ENCODE measurements at places on chromosomes 13 and 19. TPM values are rescaled to one million over a fixed set of nuclear protein-coding genes. Genes with fewer than 3 reads are reported as not detected.
A peak's percentile ranks its signal among the peaks of the same experiment; 100 is the strongest.

DNA sequence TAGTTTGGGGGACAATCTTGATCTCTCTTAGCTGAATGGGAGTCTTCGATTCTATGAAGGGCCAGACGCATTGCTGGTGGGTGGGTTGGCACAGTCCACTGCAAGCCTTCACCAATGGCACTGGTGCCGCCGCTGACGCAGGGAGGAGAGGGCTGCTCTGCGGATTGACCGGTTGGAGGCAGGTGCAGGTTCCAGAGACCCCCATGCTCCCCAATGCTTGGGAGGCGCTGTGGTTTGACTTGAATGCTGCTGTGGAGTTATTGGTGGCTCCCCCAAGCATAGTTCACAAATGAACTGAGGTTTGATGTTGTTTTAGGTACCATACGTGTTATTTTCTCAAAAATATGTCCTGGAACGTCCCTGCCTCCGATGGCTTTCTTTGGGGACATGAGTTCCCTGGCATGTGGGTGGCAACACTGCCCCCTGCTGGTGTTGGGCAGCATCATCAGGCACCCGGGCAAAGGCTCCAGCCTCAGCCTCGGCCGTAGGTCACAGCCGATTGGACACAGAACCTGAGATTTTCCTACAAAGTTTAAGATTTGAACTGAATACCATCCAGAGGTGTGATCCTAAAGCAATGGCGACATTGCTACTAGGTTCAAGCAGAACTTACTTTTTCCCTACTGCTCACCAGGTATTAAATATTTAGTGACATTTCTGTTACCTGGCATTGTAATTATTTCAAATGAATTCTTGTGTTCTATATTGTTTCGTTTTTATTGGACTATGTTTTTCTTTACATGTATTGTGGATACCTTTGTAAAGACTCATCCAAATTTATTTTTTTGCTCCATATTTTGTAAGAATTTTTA lies 95.5 kb downstream of the ANKRD10 start:
- H3K4me1 ChIP-seq: no peaks in the 10 kb centered on the region
- no peak overlapping the region for H3K27ac ChIP-seq
- peak; percentile 96 for DNase-seq
- no peak overlapping the region for H3K4me3 ChIP-seq
- H3K27me3 ChIP-seq: no peaks in the 10 kb centered on the region
- H3K36me3 ChIP-seq: no peaks in the 10 kb centered on the region

- H3K4me3 ChIP-seq: peak overlapping the region; percentile 88
- peaks cover 18% of the 10 kb centered on the region for H3K4me1 ChIP-seq
- peak; percentile 83 for DNase-seq
- H3K36me3 ChIP-seq: peaks cover 8% of the 10 kb centered on the region
- peak overlapping the region; percentile 48 for H3K27ac ChIP-seq
These were observed 12.7 kb upstream of the AKAP8L start for GRCh38 chr19:15431396-15432017.

DNA sequence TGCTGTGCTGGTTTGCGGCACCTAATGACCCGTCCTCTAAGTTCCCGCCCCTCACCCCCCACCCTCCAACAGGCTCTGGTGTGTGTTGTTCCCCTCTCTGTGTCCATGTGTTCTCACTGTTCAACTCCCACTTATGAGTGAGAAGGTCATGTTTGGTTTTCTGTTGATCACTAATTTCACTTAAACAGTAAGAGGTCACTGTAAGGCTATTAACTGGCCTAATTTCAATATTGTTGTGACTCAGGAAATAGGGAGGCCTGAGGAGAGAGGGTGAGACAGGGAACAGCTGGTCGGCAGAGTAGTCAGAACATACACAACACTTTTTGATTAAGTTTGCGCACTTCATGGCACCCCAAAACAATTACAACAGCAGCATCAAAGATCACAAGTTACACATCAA lies 15.6 kb downstream of the TUBGCP3 start:
- no peak for DNase-seq
- no peaks in the 10 kb centered on the region for H3K27me3 ChIP-seq
- H3K27ac ChIP-seq: no peak overlapping the region

DNA sequence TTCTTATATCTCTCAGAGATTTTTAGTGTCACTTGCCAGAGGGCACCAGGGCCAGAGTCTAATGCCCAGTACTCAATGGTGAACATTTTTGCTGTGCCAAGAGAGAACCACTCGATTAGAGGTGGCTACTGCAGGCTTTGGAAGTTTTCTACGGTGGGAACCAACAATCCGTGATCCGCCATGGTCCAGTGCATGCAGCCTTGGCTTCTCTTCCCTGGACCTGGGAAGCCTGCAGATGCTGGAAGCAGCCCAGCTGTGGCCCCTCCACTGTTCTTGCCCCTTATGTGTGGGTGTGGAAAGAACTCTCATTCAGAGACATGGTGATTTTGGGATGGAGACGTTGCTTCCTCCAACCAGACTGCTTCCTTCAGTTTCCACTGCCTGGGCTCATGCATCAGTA lies 224.2 kb downstream of the TSHZ3 start:
- no peaks in the 10 kb centered on the region for H3K27me3 ChIP-seq
- DNase-seq: no peak
- peaks cover 30% of the 10 kb centered on the region for H3K4me1 ChIP-seq
- H3K27ac ChIP-seq: no peak overlapping the region
- no peaks in the 10 kb centered on the region for H3K36me3 ChIP-seq

- DNase-seq: no peak
- no peaks in the 10 kb centered on the region for H3K4me1 ChIP-seq
- no peaks in the 10 kb centered on the region for H3K36me3 ChIP-seq
- no peak overlapping the region for H3K4me3 ChIP-seq
- no peaks in the 10 kb centered on the region for H3K27me3 ChIP-seq
These were observed 68.1 kb downstream of the ERCC5 start for GRCh38 chr13:102913914-102914313.

GRCh38 chr19:30228113-30228834 lies 143.9 kb upstream of the ZNF536 start:
- peaks cover 2% of the 10 kb centered on the region for H3K4me1 ChIP-seq
- H3K27ac ChIP-seq: no peak overlapping the region
- no peaks in the 10 kb centered on the region for H3K36me3 ChIP-seq

DNA sequence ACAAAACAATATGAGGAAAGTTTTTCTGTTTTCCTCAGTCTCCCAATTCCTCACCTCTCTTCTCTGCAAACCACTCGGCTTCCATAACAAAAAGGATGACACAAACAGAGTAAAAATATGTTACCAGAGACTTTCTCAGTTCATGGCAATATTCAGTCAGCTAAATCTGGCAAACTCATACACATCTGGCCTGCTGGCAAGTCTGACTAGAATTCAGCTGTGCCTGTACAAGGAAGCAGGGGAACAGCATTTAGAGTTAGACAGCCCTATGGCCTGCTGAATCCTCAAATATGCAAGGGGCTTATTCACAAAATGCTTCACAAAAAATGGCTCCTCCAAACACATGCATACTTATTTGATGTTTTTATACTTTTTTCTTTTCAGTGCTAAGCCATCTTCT lies 227.8 kb downstream of the ENOX1 start:
- no peak overlapping the region for H3K27ac ChIP-seq
- no peaks in the 10 kb centered on the region for H3K27me3 ChIP-seq
- no peaks in the 10 kb centered on the region for H3K36me3 ChIP-seq
- no peak overlapping the region for H3K4me3 ChIP-seq
- no peak for DNase-seq

DNA sequence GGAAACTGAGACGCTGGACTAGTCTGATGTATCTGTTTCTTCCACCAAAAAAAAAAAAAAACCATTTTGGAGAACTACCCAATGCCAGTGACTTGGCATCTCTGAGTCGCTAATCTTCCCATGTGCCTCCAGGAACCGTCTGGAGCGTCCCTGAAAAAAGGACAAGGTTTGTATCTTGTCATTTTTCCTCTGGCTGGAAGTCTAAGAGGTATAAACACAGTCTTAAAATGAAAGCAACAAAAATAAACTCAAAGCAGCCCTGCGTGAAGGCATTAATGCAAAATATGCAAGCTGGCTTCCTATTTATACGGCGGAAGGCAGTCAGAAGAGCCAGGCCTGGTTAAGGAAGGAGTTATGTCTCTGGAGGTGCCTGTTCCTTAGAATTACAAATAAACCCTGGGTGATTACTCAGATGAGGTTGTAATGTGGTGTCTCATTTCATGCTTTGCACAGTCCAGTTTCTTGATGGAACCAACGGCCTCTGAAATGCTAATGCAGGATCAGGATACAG lies 20.3 kb downstream of the ACTN4 start:
- no peak overlapping the region for H3K4me3 ChIP-seq
- peak; percentile 83 for DNase-seq
- H3K27ac ChIP-seq: peak overlapping the region; percentile 88
- H3K27me3 ChIP-seq: no peaks in the 10 kb centered on the region
- peaks cover 79% of the 10 kb centered on the region for H3K4me1 ChIP-seq
- H3K36me3 ChIP-seq: peaks cover 23% of the 10 kb centered on the region

GRCh38 chr19:1839658-1840540 lies 8.4 kb downstream of the REXO1 start:
- H3K36me3 ChIP-seq: no peaks in the 10 kb centered on the region
- no peak overlapping the region for H3K27ac ChIP-seq
- H3K4me3 ChIP-seq: no peak overlapping the region
- no peak for DNase-seq
- H3K4me1 ChIP-seq: peaks cover 2% of the 10 kb centered on the region

GRCh38 chr19:23409392-23410048 lies 14.2 kb upstream of the ZNF91 start:
- no peaks in the 10 kb centered on the region for H3K36me3 ChIP-seq
- no peaks in the 10 kb centered on the region for H3K4me1 ChIP-seq
- no peak overlapping the region for H3K4me3 ChIP-seq
- DNase-seq: no peak
- no peak overlapping the region for H3K27ac ChIP-seq

DNA sequence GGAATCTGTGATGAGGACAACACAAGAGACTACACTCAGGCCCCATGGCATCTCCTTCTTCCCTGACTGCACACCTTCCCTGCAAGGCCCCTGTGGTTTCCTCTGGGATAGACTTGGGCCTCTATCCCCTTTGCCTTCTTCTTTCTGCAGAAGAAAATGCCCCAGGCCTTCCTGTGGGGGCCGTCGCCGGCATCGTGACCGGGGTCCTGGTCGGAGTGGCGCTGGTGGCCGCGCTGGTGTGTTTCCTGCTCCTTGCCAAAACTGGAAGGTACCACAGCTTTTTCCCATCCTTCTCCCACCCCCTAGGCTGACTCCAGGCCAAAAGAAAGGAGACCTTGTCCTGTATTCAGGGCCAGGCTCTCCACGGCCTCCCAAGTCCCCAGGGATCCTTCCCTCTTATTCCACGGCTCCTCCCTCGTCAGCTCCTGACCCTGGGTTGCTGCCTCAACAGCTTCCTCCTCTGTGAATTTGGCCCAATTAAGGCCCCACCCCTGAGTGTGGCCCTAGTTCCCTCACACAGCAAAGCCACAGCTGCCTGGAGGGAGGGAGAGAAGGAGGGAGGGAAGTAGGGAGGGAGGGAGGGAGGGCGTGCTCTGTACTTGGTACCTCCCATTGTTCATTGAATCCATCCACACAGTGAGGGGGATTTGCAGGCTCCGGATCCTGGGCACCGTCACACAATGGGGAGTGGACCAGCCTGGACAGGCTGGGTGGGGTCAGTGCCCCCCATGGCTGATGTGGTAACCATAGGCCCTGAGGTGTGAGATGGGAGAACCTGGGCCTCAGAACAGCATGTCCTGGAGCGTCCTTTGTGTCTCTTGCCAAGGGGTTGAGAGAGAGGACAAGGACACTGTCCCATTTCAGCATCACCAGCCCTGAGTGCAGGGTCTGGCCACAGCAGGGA lies 12.5 kb downstream of the CEACAM3 start:
- no peak for DNase-seq
- H3K27ac ChIP-seq: no peak overlapping the region
- H3K4me1 ChIP-seq: no peaks in the 10 kb centered on the region

- H3K27me3 ChIP-seq: no peaks in the 10 kb centered on the region
- no peaks in the 10 kb centered on the region for H3K36me3 ChIP-seq
- H3K4me1 ChIP-seq: no peaks in the 10 kb centered on the region
- no peak overlapping the region for H3K4me3 ChIP-seq
- DNase-seq: no peak
- no peak overlapping the region for H3K27ac ChIP-seq
These were observed 132.3 kb downstream of the LIG4 start for GRCh38 chr13:108083056-108083455.

- no peak for DNase-seq
- no peak overlapping the region for H3K27ac ChIP-seq
- no peaks in the 10 kb centered on the region for H3K36me3 ChIP-seq
- no peak overlapping the region for H3K4me3 ChIP-seq
These were observed 17.4 kb upstream of the POMP start for GRCh38 chr13:28641600-28641926.

DNA sequence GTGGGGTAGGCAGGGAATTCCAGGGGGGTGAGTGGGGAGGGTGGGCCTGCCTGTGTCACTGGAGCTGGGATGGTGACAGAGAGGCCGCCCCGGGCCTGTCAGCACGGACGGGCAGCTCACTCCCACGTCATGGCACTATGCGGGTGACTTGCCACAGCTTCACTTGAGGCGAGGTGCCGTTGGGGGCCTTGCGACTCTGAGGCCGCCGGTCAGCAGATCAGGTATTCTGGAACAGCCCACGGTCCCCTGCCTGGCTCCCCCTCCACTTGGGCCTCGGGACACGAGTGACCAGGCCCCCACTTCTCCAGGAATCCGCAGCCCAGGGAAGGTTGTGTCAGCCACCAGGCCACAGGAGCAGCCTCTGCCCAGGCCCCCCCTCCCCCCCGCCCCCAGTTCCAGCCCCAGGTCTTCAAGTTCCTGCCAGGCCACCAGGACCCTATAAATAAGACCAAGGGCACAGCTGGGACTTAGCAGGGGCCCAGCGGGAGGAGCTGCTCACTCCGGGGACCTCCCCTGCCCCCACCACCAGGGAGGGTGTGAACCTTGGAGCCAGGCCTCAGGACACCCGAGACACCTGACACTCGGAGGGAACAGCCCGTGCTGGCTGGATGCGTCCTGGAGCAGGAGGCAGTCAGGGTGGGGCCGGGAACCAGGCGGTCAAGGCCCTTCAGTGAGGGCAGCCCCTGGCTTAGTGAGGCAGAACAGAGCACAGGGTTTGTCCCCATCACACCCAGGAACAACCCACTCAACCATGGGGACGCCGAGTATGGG lies 2.7 kb upstream of the MIDN start:
- H3K36me3 ChIP-seq: no peaks in the 10 kb centered on the region
- DNase-seq: no peak
- no peaks in the 10 kb centered on the region for H3K27me3 ChIP-seq
- no peak overlapping the region for H3K4me3 ChIP-seq
- H3K4me1 ChIP-seq: peaks cover 32% of the 10 kb centered on the region

DNA sequence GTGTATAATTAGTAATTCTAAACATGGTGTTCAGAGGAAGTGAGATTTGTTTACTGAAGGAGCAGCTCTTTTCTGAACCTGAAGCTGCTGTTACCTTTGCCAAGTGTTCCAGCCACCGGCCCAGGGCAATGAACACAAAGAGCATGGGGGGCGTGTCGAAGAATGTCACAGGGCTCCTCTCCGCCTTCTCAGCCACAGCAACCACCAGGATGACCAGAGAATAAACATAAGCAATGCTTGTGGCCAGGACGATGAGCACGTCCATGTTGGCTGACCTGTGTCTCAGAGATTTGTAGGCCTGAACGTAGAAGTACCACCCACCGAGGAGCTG lies 53.1 kb downstream of the ATP7B start:
- H3K27ac ChIP-seq: no peak overlapping the region
- H3K36me3 ChIP-seq: no peaks in the 10 kb centered on the region
- H3K27me3 ChIP-seq: no peaks in the 10 kb centered on the region
- DNase-seq: no peak
- no peak overlapping the region for H3K4me3 ChIP-seq
- no peaks in the 10 kb centered on the region for H3K4me1 ChIP-seq

GRCh38 chr13:20717581-20718542 lies 14.4 kb downstream of the IL17D start:
- peaks cover 33% of the 10 kb centered on the region for H3K4me1 ChIP-seq
- H3K27ac ChIP-seq: no peak overlapping the region

The TMEM238 gene
- 0.29 TPM for total RNA-seq

The LACC1 gene
- 21.5 TPM for total RNA-seq

The PLIN4 gene
- total RNA-seq: under 0.01 TPM

Data from osteoblast (primary cell).